Right cardiac atrium (tissue), 5 donors: ENCODE measurements at places on chromosomes 1 and 21. TPM values are rescaled to one million over a fixed set of nuclear protein-coding genes. Genes with fewer than 3 reads are reported as not detected.

DNA sequence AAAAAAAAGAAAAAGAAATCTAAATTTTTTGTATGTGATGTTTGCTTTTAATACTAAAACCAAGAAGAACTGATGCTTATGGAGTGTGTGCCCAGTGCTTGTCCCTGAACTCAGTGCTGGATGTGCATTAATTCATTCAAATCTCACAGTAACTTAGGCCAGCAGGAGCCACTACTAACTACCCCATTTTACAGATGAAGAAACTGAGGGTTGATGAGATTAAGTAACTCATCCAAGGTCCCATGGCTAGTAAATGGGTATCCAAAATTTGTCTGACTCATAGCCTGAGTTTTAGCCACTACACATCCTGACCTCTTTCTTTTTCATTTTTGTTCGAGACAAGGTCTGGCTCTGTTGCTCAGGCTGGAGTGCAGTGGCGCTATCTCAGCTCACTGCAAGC lies 127.9 kb downstream of the CCDC185 start:
- DNase-seq = no peak

The RNU1-2 gene
- 7,768 TPM for total RNA-seq

GRCh38 chr1:61220536-61220935 lies 138.2 kb downstream of the NFIA start:
- no peak for DNase-seq

GRCh38 chr1:21922090-21923013 lies 14.8 kb downstream of the HSPG2 start:
- DNase-seq = peak; percentile 43

The LCA5L gene
- total RNA-seq = 1.2 TPM
